ENCODE measurements at places on chromosomes 2 and 18. TPM values are rescaled to one million over a fixed set of nuclear protein-coding genes. Genes with fewer than 3 reads are reported as not detected.

Gene SLC19A3
- total RNA-seq = 0.35 TPM

Gene SERPINB7
- 13.5 TPM for total RNA-seq

Gene ZNF2
- total RNA-seq = 8.8 TPM

Gene CCDC102B
- total RNA-seq = not detected

Gene DRC1
- not detected for total RNA-seq

Gene PIEZO2
- not detected for total RNA-seq

Gene NCKAP1
- total RNA-seq = 192 TPM

Gene SP5
- not detected for total RNA-seq

Gene DNAH6
- total RNA-seq = 0.50 TPM

Gene CABLES1
- total RNA-seq = 2.0 TPM

Gene OBSL1
- total RNA-seq = 52.8 TPM

Gene SLC5A6
- 19.7 TPM for total RNA-seq

Data from mammary epithelial cell (primary cell).